Breast epithelium (tissue), 4 donors: ENCODE measurements at places on chromosomes 16 and 17. TPM values are rescaled to one million over a fixed set of nuclear protein-coding genes. Genes with fewer than 3 reads are reported as not detected.

DNA sequence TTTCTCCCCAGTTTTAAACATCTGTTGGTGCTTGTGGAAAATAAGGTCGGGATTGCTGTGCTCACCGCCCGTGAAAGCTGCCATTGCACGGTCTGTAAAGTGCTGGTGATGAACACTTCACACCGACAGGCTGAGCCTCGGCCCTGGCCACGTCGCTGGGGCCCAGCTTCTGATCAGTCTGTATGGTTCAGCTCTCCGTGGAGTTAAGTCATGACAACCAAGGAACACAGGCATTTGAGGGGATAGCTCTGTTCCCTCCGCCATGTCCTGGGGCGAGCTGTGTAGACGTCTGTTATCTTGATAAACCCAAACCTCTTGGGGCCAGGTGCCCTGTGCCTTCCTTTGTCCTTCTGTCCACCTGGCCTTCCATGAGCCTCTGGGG lies 110.6 kb downstream of the METRNL start:
- peak; percentile 36 for DNase-seq

DNA sequence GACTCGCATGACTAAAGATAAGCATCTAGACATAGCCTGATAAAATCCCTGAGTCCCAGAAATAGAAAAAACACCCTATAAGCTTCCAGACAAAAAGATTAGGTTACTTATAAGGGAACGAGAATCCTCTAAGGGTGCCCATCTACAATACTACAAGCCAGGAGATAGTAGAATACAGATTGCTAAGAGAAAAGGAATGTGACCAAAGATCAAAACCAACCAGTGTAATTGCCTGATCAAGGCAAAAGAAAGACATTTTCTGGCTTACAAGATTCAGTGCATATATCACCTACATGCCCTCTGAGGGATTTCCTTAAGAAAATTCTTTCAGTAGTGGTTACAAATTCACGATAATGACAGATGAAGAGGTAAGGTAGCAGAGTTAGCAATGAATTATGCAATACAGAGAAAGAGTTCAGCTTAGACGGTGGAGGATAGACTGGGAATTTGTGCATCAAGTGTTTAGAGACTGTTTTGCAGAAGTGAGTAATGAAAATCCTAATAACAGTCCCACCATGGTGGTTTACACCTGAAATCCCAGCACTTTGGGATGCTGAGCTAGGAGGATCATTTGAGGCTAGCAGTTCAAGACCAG lies 35.0 kb downstream of the BCL7C start:
- no peak for DNase-seq

- no peak for DNase-seq
Measured at GRCh38 chr16:20740007-20740883, 1.4 kb downstream of the THUMPD1 start.

- DNase-seq: no peak
Measured at GRCh38 chr17:74272731-74273201, 1.3 kb upstream of the DNAI2 start.

C17orf78 gene
- total RNA-seq: not detected

MAPT gene
- 15.1 TPM for total RNA-seq

CDH3 gene
- total RNA-seq: 0.32 TPM

ZNF597 gene
- total RNA-seq: 2.1 TPM

GRCh38 chr16:70548936-70549335 lies 25.3 kb downstream of the SF3B3 start:
- DNase-seq: no peak

C17orf67 gene
- total RNA-seq: 2.3 TPM

DNA sequence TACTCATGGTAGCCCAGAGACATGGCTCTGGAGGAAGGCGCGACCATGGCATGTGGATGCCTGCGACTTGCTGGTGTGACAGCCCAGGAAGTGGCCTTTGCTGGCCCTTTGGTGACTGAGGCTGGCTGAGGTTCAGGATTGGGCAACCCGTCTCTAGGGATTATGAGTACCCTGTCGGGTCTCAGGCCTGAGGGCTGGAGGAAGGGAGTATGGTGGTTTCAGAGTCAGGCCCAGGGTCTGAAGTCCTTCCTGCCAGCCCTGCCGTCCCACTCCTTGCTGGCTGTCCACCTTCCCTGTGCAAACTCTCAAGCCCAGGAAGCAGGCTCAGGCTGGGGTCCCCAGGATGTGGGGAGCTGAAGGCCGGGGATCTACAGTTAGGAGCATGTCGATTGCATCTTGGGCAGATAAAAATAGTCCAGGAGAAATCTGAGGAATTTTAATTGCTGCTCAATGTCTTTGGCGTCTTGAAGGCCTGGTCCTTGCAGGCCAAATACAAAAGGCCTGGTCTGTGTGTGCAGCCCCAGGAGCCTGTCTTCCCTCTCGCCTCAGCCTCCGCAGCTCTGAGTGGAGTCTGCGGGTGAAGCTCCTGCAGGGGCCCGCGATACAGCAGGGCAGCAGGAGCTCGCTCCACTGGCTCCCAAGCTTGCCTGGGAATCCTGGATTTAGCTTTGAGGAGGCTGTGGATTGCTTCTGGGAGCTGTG lies 52.5 kb downstream of the NKD1 start:
- DNase-seq: no peak

DNA sequence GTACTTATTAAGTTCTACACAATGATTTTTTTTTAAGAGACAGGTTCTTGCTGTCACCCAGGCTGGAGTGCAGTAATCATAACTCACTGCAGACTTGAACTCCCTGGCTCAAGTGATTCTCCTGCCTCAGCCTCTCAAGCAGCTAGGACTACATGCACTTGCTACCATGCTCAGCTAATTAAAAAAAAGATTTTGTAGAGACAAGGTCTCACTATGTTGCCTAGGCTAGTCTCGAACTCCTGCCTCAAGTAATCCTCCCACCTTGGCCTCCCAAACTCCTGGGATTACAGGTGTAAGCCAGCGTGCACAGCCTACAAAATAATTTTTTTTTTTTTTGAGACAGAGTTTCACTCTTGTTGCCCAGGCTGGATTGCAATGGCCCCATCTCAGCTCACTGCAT lies 22.2 kb downstream of the USP32 start:
- DNase-seq: no peak

DNA sequence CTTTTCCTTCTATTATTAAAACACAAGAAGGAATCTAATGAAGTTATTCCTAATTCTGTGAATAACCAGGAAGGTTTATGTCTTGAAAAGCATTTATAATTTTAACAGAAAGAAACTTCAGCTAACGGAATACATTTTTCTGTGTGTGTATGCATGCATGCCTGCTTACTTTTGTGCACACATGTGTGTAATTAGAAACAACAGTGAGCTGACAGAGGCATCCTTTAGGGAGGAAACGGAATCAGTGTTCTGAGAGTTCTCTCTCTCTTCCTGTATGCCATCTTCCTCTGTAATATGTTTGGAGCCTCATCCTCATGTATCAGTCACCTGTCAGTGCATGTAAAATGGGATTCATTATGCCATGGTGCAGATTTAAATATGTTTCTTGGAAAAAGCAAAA lies 107.0 kb downstream of the MAP2K4 start:
- DNase-seq: no peak

DNA sequence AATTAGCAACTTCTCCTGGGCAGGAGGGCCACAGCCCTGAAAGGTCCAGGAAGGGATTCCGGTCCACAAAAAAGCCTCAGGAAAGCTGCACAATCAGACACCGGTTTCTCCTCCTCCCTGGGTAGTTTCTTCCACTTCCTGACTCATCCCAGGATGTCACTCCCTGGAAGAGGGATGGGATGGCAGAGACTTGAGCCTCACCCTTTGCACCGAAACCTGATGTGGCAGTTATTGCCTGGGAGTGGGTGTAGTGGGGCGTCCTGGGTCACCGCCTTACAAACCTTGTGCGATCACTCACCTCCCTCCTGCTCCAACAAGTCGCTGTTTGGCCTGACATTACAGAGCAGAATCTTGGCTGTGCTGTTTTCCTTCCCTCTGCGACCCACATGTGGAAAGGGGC lies 70.8 kb downstream of the LYRM1 start:
- no peak for DNase-seq

ABCA6 gene
- total RNA-seq: 61.2 TPM

DNA sequence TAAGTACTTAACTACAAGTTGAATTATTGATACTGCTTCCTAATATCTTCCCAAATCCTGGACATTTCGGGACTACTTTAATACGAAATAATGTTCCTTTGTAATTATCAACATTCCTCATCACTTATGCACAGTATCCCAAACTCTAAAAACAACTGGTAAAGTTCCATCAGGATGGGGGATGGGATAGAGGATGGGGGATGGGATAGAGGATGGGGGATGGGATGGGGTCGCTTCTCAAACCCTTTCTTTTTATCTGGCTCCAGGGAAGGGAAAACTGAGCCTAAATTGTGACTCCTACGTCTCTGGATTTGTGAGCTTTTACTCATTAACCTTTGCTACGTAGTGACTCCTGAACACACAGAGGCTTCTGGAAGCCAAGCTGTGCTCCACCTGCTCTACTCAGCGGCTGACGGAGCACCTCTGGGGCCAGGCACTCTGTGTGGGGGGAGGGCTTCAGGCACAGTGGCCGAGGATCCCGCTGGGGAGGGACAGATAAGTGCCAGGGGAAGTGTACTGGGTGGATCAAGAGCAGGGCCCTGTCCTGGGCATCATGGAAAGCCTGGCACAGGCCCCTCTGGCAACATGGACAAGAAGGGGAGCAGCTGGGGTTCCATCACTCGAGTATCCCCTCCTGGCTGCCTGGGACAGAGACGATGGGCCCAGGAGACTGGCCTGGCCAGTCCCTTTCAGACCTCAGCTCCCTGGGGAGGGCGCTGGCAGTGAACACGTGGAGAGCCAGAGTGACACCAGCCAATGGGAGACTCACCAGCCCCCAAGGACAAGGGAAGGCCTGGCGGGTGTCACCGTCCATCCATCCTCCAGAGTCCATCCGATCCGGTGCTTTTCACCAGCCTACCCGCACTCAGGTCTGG lies 56.2 kb downstream of the PGS1 start:
- DNase-seq: no peak

DNA sequence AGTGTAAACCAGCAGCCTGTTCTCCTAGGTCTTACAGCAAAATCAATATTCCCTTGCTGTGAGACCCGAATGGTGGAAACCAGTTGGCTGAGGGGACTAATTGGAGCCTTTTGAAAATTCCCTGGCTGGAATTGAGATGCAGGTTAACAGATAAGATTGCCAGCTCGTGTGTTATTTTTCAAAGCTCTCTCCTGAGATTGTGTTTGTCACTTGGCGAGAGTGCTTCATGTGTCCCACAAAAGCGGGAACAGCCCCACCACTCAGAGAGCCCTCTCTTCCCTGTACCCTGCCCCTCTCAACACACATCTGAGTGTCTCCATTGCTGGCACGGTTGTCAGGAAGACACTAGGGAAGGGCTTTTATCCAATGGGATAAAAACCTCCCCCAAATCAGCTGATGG lies 356.1 kb downstream of the CPPED1 start:
- DNase-seq: no peak

GSDMA gene
- 3.4 TPM for total RNA-seq

DNA sequence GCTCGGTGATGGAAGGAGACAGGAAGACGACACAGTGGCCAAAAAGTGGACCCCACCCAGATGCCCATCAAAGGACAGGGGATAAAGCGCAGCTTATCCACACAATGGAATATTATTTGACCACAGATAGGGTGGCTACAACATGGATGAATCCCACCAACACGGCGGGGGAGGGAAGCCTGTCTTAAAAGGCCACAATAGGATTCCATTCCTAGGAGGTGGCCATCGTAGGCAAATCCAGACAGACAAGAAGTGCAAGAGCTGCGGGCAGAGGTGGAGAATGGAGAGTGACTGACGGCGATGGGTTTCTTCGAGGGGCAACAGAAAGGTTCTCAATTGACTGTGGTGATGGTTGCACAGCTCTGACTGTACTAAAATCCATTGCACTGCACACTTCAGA lies 16.0 kb downstream of the SLC38A8 start:
- DNase-seq: no peak

- DNase-seq: no peak
Measured at GRCh38 chr17:55842405-55843158, 91.7 kb downstream of the PCTP start.

ACSM2A gene
- total RNA-seq: not detected

- DNase-seq: no peak
Measured at GRCh38 chr17:37092071-37092470, 143.3 kb downstream of the AATF start.

DNA sequence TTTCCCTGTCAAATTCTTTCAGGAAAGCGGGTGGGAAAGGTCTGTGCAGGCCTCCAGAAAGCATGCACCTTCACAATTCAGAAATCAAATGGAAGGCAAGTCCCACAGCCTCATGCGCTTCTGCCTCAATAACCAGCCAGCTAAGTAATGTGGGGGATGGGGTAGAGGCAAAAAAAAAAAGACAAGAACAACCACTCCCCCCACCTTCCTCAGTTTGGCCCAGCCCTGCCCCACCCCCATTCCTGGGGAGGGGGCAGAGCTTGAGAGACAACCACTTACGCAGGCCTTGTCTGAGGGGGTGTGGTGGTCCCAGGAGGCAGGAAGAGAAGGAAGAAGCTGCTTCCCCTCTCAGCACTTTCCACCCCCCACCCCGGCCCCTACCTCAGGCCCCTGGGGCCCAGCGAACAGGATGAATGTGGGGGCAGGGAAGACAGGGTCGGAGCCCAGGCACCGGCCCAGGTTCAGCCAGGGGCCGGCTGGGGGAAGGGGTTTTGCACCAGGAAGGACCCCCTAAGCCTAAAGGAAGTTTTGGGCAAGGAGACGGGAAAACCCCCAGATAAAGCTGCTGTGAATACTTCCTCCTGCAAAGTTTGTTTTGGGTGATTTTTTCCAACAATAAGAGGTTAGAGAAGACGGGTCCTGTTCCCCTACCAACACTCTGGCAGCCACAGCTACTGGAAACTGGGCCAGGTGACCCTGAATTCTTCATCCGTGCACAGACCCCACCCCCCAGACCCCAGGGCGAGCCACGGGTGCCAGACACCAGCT lies 1.2 kb downstream of the JUP start:
- DNase-seq: no peak

DNA sequence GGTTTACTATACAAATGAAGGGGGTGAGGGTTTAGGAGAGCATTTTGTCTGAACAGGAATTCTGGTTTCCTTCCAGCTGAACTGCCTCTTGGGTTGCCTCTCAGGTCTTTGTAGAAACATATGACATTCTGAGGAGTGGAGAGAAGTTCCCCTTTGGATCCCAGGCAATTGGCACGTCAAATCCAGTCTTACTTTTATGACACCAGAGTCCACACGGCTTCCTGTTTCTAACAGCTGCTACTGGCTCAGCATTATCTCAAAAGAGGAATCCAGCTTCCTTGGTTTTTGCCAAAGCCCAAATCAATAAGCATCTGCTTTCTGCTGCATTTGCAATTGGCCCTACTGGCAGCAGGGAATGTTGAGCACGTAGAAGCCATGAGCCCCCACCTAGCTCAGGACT lies 97.6 kb upstream of the FAM20A start:
- no peak for DNase-seq

DNA sequence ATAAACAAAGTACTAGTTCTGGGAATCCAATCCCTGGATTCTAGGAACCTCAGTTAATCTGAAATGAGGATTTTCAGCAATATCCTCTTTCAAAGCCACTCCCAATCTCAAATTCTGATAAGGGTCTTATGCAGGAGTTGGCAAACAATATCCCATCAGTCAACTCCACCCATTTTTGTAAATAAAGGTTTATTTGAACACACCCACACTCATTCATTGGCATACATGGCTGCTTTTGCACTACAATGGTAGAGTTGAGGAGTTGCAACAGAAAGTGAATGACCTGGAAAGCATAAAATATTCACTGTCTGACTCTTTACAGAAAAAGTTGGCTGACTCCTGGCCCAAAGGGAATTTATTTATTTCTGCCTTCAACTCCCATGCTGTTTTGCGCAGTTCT lies 157.7 kb upstream of the CDH11 start:
- no peak for DNase-seq

HES7 gene
- not detected for total RNA-seq

NOG gene
- 1.6 TPM for total RNA-seq

BPTF gene
- 120 TPM for total RNA-seq

- DNase-seq: no peak
Measured at GRCh38 chr17:80419255-80419654, 4.3 kb downstream of the ENDOV start.

GRCh38 chr17:47652570-47652969 lies 2.9 kb downstream of the KPNB1 start:
- no peak for DNase-seq
